ENCODE measurements at places on chromosomes 6 and 20.

DNA sequence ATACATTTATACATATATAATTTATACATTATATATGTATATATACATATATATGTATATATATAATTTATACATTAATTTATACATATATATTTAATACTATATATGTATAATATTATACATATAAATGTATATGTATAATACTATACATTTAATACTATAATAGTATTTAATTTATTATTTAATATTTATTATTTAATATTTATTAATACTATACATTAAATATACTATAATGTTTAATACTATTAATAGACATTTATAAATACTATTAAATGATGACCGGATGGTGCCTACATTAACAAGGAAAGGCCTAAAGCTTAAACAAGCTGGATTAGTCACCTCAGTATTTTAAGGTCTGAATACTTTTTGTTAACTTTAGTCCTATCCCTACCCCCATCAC is 145.9 kb upstream of the HTR1E start:
- DNase-seq, result no peak

- DNase-seq, result no peak
Observed at GRCh38 chr6:44966449-44967092, 361.6 kb upstream of the RUNX2 start.

GRCh38 chr6:3523966-3524365 is 67.1 kb upstream of the SLC22A23 start:
- DNase-seq, result no peak

- DNase-seq, result no peak
Observed at GRCh38 chr6:79232696-79233462, 1.6 kb downstream of the HMGN3 start.

DNA sequence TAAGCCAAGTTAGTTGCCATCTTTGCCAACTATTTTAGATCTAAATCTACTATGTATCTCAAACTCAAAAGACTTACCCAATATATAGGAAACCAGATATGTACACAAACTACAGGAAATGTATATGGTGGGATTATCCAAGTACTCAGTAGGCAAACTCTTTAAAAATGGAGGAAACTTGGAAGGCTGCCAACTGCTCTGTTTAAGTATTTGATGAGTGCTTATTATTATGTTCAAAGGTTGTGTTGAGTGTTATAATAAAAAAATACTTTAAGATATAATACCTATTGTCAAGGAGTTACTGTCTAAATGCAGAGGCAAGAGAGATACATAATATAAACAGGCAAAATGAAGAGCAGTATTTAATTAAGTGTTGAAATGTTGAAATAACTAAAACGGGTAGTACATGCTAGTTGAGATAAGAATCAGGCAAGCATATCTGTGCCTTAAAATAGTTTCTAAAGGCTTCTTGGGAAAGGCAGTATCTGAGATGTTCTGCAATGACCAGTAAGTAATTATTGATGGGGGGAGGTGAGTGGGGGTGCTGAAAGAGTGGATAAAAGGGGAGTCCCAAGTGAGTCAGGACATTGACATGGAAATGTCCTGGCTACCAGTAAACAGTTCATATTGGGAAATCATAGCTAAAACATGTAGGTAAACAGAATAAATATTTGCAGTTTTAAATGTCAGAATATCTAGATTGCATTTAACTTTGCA is 6.5 kb upstream of the DST start:
- DNase-seq, result no peak

DNA sequence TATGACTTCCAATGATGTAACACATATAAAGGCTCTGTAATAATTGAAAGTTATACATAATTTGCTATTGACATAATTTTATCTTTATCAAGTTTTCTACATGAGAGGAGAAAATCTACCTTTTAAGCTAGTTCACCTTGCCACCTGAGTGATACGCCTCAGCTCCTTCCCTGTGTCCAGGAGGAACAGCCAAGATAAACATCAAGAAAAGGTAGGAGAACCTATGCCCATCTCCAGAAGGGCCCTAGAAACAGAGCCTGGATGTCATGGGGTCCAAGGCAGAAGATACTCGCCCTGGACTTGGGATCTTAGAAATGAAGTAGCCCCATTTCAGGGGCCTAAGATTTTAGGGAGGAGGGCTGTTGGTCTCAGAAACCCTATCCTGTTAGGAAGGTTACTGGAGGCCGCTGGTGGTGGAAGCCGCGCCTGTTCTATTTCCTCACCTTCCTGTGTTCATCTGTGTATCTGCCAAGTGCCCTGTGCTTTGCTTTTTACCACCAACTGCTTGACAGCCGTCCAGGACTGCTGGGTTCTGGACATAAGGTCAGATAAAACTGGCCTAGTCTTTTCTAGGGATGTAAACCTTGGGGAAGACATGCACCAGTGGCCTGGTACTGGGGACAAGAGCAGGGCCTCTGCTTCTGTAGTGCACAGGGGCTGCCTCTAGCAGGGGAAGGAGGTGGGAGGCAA is 178.5 kb downstream of the ARID1B start:
- no peak for DNase-seq

GRCh38 chr6:155188707-155189496 is 74.9 kb upstream of the CLDN20 start:
- no peak for DNase-seq

- DNase-seq, result no peak
Observed at GRCh38 chr20:43843965-43844660, 70.5 kb upstream of the TOX2 start.

DNA sequence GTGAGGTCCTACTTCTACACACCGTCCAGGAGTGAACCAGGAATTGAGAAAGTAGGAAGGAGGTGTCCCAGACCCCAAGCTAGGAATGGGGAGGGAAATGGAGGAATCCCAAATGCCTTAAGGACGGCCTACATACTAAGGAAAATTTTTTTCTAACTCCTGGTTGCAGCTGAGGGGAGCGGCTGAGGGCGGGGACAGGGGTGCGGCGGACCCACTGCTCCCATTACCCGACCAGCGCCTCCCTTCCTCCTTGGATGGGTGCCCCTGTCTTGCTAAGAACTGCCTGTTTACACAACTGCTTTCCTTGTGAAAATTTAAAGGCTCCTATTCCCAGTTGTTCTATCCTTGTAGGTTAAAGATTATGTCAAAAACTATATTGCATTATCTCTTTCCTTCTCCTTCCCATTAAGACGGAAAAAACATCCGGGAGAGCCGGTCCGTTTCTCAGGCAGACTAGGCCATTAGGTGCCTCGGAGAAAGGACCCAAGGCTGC is 699 bp upstream of the HSPA1B start:
- DNase-seq, result peak; percentile 83

DNA sequence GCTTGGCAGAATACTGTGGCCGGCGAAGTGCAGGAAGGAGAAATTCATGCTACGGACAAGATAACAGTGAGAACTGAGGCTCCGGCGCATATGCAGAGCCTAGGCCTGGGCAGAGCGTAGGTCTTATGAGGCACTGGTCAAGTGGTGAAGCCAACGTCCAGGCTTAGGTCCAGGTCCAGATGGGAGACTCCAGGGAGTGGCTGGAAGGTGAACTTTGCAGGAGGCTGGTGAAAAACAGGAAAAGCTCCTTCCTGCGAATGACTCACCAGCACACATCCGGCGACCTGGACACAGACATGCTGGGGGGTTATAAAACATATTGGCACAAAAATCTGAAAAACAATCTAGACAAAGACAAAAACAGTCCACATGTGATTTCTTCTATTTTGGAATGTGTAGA is 15.4 kb downstream of the C6orf141 start:
- no peak for DNase-seq

DNA sequence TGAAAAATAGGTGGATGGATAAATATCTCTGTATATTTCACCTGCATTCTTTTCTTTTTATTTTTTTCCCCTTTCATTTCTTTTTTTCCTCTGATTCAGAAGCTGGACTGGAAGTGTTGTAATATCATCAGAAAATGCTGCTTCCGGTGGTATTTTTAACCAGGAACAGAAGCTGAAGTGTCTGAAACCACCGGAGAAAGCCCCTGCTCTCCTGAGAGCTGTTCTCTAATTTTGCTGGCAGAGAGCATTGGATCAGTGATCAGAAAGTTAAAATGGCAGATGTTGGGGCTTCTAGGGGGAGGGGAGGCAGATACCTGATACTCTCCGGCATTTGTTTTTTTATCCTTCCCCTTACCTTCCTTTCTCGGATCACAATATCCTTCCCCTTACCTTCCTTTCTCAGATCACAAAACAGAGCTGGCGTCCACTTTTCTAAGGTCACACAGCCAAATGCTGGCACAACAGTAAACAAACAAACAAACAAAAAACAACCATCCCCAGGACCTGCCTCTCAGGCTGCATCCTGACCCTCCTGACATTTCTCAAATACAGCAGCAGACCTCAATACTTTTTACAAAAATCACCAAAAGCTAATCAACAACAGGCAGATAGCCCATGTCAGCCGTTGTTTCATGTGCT is 143.2 kb upstream of the ZNF217 start:
- DNase-seq, result peak; percentile 80

DNA sequence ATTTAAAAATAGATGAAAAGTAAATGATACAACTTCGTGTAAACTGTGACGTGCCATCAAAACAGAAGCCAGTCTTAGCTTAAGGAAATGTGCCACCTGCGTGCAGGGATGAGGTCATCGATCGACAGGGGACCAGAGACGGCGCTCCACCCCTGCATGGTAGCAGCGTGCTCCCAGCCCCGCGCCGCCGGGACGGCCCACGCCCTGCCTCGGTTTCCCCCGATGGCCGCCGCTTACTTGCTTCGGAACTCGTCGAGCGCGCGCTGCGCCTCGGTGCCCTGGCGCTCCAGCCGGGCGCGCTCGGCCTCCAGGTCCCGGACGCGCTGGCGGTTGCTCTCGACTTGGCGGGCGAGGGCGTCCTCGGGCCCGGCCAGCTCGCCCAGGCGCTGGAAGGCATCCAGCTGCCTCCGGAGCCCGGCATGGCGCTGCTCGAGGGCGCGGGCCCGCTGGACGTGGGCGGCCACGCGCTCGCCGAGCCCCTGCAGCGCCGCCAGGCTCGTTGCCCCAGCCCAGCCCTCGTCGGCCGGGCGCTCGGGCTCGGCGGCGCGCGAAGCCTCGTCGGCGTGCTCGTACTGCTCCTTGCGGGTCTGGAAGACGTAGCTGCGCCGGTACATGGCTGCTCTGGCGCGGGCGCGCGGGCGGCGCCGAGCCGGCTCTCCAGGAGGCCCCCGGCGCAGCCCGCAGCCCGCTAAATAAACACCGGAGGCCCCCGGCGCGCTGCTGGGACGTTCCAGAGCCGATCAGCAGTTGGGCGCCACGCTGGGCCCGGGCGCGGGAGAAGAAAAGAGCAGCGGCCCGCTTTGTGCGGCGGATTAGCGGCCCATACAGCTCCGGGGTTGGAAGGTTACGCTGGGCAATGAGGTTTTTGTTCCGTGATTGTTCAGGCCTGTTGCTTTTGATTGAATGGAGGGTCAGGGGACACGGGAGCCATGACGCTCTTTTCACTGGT is at the start of gene BFSP1:
TSS of gene BFSP1 (minus strand) at position 664 of the 949 bp plus-strand sequence. CDS start at position 614, 50 bp downstream.
- peak; percentile 88 for DNase-seq

- no peak for DNase-seq
Observed at GRCh38 chr6:71410164-71410566, 121.6 kb downstream of the OGFRL1 start.

DNA sequence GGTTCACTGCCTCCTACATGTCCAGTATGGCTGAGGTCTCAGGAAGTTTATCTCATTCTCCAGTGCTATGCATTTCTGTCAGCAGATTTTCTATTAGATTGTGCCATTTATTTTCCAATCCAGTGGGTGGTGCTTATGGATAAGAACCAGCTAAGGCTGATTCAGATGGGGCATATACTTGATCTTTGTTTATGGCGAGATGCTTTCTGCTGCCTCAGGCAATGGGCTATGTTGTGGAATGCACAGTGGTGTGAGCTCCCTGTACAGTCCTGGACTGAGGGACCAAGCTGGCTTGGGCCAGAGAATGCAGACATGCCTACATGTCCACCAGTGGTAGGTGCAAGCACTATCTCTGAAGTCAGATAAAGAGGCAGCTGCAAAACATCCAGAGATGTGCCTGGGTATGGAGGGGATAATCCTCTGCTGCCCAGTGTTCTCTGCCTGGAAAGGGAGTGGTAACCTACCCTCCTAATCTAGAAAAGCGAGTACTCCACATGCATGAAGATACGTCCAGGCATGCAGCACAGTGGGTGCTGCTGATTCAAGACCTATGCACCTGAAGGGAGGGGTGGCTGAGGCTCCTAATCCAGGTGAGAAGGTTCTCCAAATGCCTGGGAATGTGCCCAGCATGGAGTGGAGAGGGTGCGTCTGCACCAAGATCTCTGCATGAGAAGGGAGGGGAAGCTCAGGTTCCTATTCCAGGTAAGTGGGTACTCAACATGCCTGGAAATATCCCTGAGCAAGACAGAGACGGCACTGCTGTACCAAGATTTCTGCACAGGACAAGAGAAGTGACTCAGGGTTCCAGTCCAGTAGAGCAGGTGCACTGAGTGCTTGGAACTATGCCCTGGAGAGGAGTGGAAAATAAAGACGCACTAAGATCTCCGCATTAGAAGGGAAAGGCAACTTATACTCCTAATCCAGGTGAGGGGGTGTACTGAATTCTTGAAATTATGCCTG is 9.4 kb downstream of the CST4 start:
- DNase-seq, result no peak

DNA sequence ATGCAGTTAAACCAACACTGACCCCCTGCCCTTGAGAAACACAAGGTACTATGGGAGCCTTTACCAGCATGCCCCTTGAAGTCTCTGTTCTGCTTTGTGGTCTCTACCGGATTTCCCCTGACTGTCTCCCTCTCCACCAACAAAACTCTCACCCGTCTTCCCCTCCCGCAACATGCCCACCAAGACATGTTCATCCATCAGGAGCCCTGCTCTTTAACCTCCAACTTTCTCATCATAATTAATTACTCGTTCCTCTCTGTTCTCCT is 1.1 kb downstream of the ZNF165 start:
- no peak for DNase-seq

DNA sequence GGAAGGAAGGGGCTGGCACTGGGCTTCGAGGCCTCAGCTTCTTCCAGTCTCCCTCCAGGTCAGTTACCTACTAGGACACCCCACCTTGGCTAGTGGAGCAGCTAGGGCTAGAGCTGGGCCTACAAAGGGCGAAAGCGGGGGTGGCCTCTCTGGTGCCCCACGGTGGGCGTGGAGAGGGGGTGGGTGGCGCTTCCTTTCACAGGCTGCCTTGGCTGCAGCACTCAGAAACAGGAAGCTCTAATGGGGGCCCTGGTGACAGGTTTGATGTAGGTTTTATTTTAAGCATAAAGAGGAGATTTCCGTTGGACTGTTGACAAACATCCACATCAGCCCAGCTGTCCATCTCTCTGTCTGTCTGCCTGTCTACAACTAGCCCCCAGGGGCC is 13.4 kb downstream of the FAM110A start:
- no peak for DNase-seq

GRCh38 chr20:38452880-38453624 is 17.9 kb upstream of the SNHG17 start:
- DNase-seq, result no peak

DNA sequence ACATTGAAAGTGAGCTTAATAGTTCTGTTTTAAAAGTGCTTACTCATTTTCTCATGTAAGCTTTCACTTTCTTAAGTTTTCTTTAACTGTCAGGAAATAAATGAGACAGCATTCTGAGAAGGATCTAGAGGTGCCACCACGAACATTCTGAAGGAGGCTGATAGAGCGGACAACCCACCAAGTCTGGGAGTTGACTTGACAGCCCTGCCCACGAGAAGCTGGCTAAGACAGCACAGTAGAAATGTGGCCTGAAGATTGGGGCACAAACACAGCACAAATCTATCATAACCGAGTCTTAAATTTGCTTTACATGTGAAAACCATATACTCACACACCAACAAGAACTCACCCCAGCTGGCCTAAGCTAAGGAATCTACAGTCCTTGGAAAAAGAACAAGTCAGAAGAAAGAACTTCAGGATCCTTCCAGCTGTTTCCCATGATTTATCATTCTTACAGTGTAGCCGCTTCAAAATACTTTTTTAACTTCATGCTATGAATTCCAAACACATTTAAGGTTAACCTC is 144.2 kb upstream of the TNFAIP3 start:
- no peak for DNase-seq

GRCh38 chr6:168585441-168585840 is 144.5 kb downstream of the SMOC2 start:
- no peak for DNase-seq
